ENCODE measurements at places on chromosomes 12 and 14. TPM values are rescaled to one million over a fixed set of nuclear protein-coding genes. Genes with fewer than 3 reads are reported as not detected.

KRT79 gene
- not detected for total RNA-seq

AQP5 gene
- not detected for total RNA-seq

PLEKHG3 gene
- 52.3 TPM for total RNA-seq

ANKRD33 gene
- 0.08 TPM for total RNA-seq

ANKS1B gene
- total RNA-seq = 0.63 TPM

KIAA0586 gene
- total RNA-seq = 11.0 TPM

AMIGO2 gene
- 170 TPM for total RNA-seq

SMCO2 gene
- 0.13 TPM for total RNA-seq

TTC9 gene
- total RNA-seq = 1.8 TPM

NAV3 gene
- 18.8 TPM for total RNA-seq

DPF3 gene
- total RNA-seq = 0.27 TPM

CIROP gene
- total RNA-seq = not detected

KRT72 gene
- total RNA-seq = not detected

SIX6 gene
- not detected for total RNA-seq

KRT3 gene
- not detected for total RNA-seq

CLEC6A gene
- not detected for total RNA-seq

GUCY2C gene
- total RNA-seq = 0.01 TPM

SLC4A8 gene
- total RNA-seq = 1.2 TPM

KRT7 gene
- total RNA-seq = 3,814 TPM

NCOR2 gene
- 226 TPM for total RNA-seq

LMNTD1 gene
- not detected for total RNA-seq

HHIPL1 gene
- 0.25 TPM for total RNA-seq

LRRC10 gene
- total RNA-seq = not detected

LRP1-AS gene
- not detected for total RNA-seq

ADAM21 gene
- total RNA-seq = not detected

CCDC175 gene
- total RNA-seq = not detected

AICDA gene
- 0.15 TPM for total RNA-seq

DBX2 gene
- not detected for total RNA-seq

NRIP2 gene
- total RNA-seq = not detected

TTC6 gene
- total RNA-seq = 0.38 TPM

SRRM4 gene
- total RNA-seq = not detected

SMIM41 gene
- total RNA-seq = not detected

NOS1 gene
- 0.52 TPM for total RNA-seq

TAPBPL gene
- 4.0 TPM for total RNA-seq

HOXC6 gene
- total RNA-seq = 4.6 TPM

BMP4 gene
- total RNA-seq = 3.1 TPM

ERP27 gene
- not detected for total RNA-seq

KRT73 gene
- total RNA-seq = not detected

TAS2R46 gene
- total RNA-seq = not detected

TEAD4 gene
- 43.1 TPM for total RNA-seq

COQ10A gene
- 19.2 TPM for total RNA-seq

TSPAN19 gene
- not detected for total RNA-seq

CACNA2D4 gene
- total RNA-seq = not detected

FOXN4 gene
- total RNA-seq = 0.12 TPM

SCFD1 gene
- total RNA-seq = 38.2 TPM

ZNF891 gene
- total RNA-seq = 0.39 TPM

MORN3 gene
- not detected for total RNA-seq

DYRK4 gene
- total RNA-seq = 47.0 TPM
